ENCODE measurements at places on chromosomes 4 and X. TPM values are rescaled to one million over a fixed set of nuclear protein-coding genes. Genes with fewer than 3 reads are reported as not detected.

NDNF gene
- not detected for total RNA-seq

EDA gene
- 2.4 TPM for total RNA-seq

CXCL11 gene
- total RNA-seq, result not detected

EVC2 gene
- total RNA-seq, result 3.2 TPM

CLDN34 gene
- not detected for total RNA-seq

GUCY1A1 gene
- 1.9 TPM for total RNA-seq

SPRY1 gene
- 6.4 TPM for total RNA-seq

- no peak for DNase-seq
These were observed 98.4 kb upstream of the TENM3 start for GRCh38 chr4:182144626-182145333.

- no peak for DNase-seq
These were observed 67.9 kb downstream of the GAB1 start for GRCh38 chr4:143404555-143404954.

GRCh38 chrX:69507500-69507789, 3.3 kb downstream of the NALF2 start:
- DNase-seq, result no peak

DNA sequence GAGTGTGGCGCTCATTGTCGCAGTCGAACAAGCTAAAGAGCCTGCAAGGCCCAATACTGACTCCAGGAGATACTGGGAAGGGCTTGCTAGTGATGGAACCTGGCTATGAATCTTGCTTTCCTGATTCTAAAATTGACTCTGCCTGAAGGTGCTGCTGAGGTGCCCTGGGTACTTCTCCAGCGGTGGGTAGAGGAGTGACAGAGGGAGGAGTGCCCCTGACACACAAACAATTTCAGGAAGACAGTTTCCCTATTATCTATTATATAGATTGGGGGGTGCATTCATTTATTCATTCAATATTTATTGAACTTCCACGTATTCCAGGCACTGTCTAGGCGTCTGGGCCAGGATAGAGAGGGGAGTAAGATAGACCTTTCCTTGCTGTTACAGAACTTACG, 339.2 kb upstream of the GATB start:
- no peak for DNase-seq

DNA sequence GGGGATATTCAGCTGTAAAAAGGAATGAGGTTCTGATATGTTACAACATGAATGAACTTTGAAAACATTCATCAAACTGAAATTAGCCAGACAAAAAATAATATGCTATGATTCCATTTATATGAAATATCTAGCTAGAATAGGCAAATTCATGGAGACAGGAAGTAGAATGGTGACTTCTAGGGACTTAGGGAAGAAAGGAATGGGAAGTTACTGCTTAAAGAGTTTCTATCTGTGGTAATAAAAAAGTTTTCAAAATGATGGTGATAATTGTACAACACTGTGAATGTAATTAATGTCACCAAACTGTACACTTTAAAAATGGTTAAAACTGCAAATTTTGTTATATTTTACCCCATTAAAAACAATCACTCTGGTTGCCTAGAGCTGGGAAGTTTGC, 30.2 kb downstream of the SMIM14 start:
- DNase-seq, result no peak

DNA sequence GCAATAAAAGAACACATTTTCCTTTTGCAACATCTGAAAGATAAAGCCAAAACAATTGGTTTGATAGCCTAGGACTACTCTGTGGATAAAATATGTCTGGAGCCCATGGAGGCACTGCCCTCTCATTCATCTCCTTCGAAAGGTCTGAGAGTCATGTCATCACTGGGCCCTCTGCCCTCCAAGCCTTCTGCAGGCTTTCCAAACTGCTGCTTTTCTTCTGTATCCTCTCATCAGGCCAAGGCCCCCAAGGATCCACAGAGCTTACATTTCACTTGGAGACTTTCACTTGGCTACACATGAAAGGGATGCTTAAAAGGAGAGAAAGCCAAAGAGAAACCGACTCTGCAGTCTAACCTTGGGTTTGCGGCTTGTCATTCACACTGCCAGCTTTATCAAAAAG, 109.9 kb downstream of the SH3RF1 start:
- DNase-seq, result no peak

- no peak for DNase-seq
These were observed 686.0 kb downstream of the PDHA2 start for GRCh38 chr4:96525898-96526297.

GRCh38 chr4:147830987-147831386, 99.1 kb downstream of the ARHGAP10 start:
- DNase-seq, result no peak

- no peak for DNase-seq
These were observed 15.2 kb upstream of the PCYT1B start for GRCh38 chrX:24662352-24662751.

DNA sequence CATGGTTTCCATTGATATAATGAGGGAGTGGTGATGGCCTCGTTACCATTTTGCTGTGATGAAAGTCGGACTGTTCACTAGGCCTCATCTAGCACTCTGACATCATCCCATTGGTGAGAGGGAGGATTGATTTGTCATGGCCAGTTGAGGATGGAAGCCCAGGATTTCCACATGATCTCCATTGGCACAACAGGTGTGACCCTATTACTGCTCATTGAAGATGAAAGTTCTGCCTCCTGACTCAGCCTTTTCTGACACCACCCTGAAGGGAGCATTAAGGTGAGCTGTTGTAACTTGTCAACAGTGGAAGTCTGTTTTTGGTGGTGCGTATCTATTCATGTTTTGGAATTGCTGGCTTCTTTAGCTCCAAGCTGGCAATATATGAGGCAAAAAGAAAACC, 144.2 kb downstream of the PABPC4L start:
- no peak for DNase-seq

GRCh38 chrX:10167573-10167972, 10.8 kb downstream of the CLCN4 start:
- DNase-seq, result no peak

- no peak for DNase-seq
These were observed 74.6 kb downstream of the ACOX3 start for GRCh38 chr4:8365951-8366350.

GRCh38 chr4:121370729-121371325, 10.0 kb downstream of the QRFPR start:
- peak; percentile 37 for DNase-seq

GRCh38 chr4:6225469-6225868, 25.1 kb upstream of the JAKMIP1 start:
- DNase-seq, result peak; percentile 21

GRCh38 chr4:159401791-159402380, 299.0 kb downstream of the RAPGEF2 start:
- no peak for DNase-seq

DNA sequence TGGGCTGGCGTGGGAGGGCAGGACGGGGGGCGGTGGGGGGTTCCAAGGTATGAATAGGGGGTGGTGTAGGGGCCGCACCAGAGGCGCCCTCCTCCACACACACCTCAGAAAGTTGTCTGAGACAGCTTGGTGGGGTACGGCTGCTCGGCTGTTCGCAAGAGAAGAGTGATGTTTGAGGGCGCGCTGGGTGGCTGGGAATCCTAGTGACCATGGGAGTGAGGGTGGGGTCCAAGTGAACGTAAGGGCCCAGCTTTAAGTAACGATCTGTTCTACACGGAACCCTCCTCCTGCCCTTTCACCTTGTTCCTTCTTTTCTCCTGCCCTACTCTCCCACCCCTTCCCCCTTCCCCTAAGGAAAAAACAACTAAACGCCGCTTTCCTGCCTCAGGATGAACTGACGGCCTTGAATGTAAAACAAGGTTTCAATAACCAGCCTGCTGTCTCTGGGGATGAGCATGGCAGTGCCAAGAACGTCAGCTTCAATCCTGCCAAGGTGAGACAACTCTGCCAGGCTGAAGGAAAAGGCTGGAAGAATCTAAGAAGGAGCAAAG, 664 bp downstream of the MED12 start:
- no peak for DNase-seq

- DNase-seq, result peak; percentile 37
These were observed 445 bp downstream of the AP1S2 start for GRCh38 chrX:15854080-15854655.

DNA sequence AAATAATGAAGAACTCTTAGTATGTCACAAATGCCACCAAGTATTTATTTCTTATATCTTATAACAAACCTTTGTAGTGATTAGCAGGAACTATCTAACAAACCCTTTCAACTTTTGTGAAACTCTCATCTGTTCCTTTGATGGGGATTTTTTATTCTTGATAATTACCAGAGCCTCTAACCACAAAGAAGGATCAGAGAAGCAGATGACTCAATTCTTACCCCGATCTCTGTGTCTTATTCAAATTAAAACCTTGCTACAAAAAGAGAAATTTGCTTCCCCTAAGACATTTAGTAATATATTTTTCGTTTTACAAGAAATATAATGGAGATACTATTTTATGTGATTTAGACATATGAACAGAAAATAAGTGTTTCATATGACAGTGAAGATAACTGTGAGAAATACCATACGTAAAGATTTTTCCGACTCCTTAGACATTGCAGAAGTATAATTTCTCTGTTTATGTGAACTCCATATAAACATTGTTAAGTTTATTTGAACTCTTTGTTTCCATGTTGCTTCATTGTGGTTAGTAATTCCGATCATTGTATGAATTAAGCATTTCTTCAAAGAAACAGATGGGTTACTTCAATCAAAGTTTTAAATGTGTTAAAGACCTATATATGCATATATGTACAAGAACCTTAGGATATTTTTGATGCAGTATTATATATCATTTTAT, 205.4 kb downstream of the CFAP299 start:
- peak; percentile 54 for DNase-seq

- no peak for DNase-seq
These were observed 193.4 kb downstream of the FRAS1 start for GRCh38 chr4:78250500-78250899.

DNA sequence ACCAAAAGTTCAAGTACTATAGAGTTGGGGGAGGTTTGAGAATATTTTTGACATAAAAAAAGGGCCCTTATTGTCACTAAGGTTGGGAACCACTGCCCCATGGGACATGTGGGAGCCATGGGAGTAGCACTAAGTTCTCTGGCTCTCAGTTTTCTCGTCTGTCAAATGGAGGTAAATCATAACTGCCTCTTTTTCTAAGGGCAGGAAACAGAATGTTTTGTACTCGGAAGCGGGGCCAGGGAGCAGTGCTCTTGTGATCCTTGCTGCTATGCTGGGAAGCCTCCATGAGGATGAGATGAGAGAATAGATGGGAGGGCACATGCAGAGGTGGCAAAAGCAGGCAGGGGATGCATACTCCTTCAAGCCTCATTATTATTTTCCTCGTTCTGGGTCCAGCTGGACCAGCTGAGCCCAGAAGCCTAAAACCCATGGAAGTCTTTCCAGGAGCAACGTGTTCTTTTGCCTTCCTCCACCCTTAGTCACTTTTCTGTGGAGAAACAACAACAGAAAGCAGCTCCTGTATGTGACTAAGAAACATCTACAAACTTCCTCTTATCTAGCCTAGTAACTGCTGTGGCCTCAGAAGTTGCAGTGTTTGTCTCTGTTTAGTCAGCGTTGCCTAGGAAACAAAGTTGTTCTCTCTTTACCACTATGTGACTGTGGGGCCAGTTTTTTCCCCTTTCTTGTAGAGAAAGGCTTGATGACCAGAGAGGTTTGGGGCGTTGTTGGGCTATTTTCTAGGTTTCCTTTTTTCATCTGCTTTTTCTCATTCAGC, 64.8 kb downstream of the TSC22D3 start:
- DNase-seq, result peak; percentile 90

DNA sequence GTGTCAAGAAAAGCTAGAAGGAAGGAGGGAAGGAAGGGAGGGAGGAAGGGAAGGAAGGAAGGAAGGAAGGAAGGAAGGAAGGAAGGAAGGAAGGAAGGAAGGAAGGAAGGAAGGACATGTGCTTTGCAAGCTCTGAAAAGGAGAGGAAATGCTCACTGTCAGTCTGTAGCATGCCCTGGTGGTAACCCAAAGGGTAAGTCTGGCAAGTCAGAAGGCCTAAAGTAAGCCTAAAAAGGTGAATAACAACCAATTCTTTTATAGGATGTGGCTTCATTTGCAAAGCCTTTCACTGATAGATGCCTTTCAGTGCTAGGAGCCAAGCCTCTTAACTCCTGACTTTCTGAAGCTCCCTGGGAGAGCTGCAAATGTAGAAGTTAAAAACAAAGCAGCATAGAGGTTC, 542.6 kb downstream of the CFAP47 start:
- DNase-seq, result no peak

Data from CD4-positive, CD25-positive, alpha-beta regulatory T cell (primary cell).